ENCODE measurements at places on chromosomes 2 and 18.
A peak's percentile ranks its signal among the peaks of the same experiment; 100 is the strongest.

DNA sequence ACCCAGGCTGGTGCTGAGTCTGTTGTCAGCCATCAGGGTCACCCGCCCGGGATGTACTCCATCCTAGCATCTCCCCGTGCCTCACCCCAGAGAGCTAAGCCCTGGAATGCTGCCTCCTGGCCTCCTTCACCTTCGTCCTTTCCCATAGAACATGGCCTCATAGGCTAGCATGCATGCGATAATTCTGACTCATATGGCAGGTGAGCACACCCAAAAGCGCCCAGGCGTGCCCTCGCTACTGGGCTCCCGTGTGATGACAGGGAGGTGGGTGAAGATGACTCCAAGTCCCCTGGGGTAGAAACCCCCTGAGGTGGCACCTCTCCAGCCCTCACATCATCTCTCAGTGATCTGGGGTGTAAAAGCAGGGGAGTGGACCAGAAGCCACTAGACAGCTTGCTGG, 7.3 kb downstream of the SPR start:
- DNase-seq = no peak
- no peak overlapping the region for H3K27ac ChIP-seq
- no peak overlapping the region for H3K4me3 ChIP-seq
- peaks cover 46% of the 10 kb centered on the region for H3K27me3 ChIP-seq
- H3K36me3 ChIP-seq = no peaks in the 10 kb centered on the region
- H3K4me1 ChIP-seq = peaks cover 7% of the 10 kb centered on the region

DNA sequence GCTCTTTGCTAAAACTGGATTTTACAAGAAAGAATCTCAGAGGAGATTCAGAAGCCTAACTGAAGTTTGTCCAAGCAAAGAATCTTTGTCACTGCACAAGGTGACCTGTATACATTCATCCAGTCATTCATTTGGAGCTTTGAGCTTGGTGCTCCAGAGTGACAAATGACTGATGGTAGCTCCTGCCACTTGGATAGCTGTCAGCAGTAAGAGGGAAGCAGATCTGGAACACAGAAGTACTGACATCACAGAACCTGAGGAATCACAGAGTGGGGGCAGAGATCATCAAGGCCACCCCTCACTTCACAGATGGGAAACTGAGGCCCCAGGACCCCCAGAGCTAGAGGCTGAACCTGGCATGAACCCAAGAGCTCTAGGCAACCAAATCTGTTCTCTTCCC, 28.8 kb upstream of the IGFBP2 start:
- DNase-seq = no peak
- H3K27me3 ChIP-seq = peaks cover 4% of the 10 kb centered on the region
- H3K4me1 ChIP-seq = peaks cover 4% of the 10 kb centered on the region
- H3K36me3 ChIP-seq = no peaks in the 10 kb centered on the region

GRCh38 chr18:26405190-26405801, 143.1 kb downstream of the KCTD1 start:
- no peak overlapping the region for H3K27ac ChIP-seq
- H3K4me1 ChIP-seq = no peaks in the 10 kb centered on the region
- peak; percentile 17 for DNase-seq
- no peaks in the 10 kb centered on the region for H3K27me3 ChIP-seq
- no peaks in the 10 kb centered on the region for H3K36me3 ChIP-seq

GRCh38 chr2:16320716-16321115, 344.9 kb downstream of the CYRIA start:
- no peaks in the 10 kb centered on the region for H3K36me3 ChIP-seq
- no peak overlapping the region for H3K4me3 ChIP-seq
- DNase-seq = no peak
- no peaks in the 10 kb centered on the region for H3K27me3 ChIP-seq
- no peak overlapping the region for H3K27ac ChIP-seq

GRCh38 chr2:17646838-17647701, 106.5 kb downstream of the SMC6 start:
- peaks cover 34% of the 10 kb centered on the region for H3K4me1 ChIP-seq
- H3K27me3 ChIP-seq = no peaks in the 10 kb centered on the region
- no peaks in the 10 kb centered on the region for H3K36me3 ChIP-seq
- H3K4me3 ChIP-seq = no peak overlapping the region
- H3K27ac ChIP-seq = peak overlapping the region; percentile 9
- peak; percentile 12 for DNase-seq

DNA sequence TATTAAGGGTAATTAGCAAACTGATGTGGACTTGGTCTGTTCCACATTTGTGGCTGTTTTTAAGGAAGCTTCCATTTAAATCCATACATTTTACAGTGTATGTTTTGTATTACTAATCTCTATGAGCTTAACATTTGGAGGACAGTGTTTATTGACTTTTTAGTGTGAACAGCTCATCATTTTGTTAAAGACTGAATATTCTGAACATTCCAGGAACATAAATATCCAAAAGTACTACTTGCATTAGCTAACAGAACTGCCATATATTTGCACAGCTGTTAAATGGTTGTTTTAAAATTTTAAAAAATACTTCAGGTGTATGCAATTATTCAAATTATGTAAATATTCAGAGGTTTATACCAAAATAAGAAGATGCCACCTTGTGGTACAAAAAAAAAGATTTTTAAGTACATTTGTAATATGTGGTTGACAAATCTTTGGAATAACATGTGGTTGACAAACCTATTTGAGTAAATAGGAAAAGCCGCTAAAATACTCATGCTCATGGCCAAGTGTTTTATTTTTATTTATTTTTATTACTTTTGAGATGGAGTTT, 439.7 kb upstream of the FANCL start:
- no peaks in the 10 kb centered on the region for H3K27me3 ChIP-seq
- H3K4me1 ChIP-seq = no peaks in the 10 kb centered on the region
- no peaks in the 10 kb centered on the region for H3K36me3 ChIP-seq
- DNase-seq = no peak

DNA sequence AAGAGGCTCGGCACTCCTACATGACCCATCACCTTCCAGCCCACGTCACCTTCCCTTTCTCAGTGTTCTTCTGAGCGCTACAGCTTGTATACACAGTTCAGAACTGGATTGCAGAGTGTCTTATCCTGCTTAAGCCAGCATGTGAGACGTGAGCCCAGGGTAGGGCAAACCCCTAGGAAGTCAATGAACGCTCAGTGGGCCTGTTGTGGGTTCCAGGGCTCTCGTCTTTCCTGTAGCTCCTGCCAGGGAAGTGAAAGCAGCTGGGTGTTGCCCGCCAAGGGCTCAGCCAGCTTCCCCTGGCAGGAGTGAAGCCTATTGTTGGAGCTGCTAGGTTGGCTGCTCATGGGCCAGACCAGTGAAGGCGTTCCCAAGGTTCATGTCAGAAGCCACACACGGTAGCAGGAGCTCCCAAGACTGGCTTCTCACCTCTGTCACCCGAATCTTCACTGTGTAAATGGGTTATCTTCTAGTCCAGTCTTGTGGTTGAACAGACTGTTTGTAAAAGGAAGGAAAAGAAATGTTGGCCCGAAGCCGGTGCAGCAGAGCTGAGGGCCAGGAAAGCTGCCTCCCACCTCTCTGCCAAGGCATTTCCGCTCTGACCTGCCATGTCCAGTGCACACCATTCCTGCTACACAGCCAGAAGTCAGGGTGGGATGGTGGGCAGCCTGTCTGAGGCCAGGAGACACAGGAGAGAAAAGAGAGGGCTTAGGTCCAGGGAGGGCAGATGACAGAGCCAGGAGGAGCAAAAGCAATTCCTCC, 69.6 kb upstream of the RMDN2 start:
- H3K27ac ChIP-seq = no peak overlapping the region
- peak; percentile 49 for DNase-seq
- no peaks in the 10 kb centered on the region for H3K27me3 ChIP-seq
- no peak overlapping the region for H3K4me3 ChIP-seq

DNA sequence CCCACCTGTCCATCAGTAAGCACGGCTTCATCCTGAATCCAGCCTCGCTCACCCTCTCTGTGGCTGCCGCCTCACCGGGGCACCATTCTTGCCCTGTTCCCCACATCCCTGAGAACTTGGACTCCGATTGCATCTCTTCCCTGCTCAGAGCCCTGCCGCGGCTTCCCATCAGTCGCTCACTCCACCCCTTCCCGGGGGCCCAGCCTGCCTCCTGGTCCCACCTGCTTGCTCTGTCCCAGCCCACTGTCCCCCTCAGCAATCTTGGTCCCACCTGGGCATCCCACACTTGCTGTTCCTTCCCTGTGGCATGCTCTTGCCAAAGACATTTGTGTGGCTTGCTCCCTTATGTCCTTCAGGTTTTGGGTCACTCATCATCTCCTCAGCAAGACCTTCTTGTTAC, 56.3 kb downstream of the GREB1 start:
- no peaks in the 10 kb centered on the region for H3K4me1 ChIP-seq
- H3K27me3 ChIP-seq = no peaks in the 10 kb centered on the region
- DNase-seq = no peak
- H3K36me3 ChIP-seq = peaks cover 15% of the 10 kb centered on the region
- no peak overlapping the region for H3K27ac ChIP-seq
- no peak overlapping the region for H3K4me3 ChIP-seq

- no peak for DNase-seq
- peaks cover 8% of the 10 kb centered on the region for H3K4me1 ChIP-seq
- no peak overlapping the region for H3K27ac ChIP-seq
- H3K36me3 ChIP-seq = no peaks in the 10 kb centered on the region
- H3K4me3 ChIP-seq = no peak overlapping the region
Measured at GRCh38 chr2:217222309-217222910, 362.5 kb upstream of the TNP1 start.

- no peak overlapping the region for H3K27ac ChIP-seq
- H3K27me3 ChIP-seq = no peaks in the 10 kb centered on the region
- H3K4me3 ChIP-seq = no peak overlapping the region
- DNase-seq = no peak
- H3K4me1 ChIP-seq = no peaks in the 10 kb centered on the region
Measured at GRCh38 chr2:138455691-138456090, 45.9 kb upstream of the SPOPL start.

DNA sequence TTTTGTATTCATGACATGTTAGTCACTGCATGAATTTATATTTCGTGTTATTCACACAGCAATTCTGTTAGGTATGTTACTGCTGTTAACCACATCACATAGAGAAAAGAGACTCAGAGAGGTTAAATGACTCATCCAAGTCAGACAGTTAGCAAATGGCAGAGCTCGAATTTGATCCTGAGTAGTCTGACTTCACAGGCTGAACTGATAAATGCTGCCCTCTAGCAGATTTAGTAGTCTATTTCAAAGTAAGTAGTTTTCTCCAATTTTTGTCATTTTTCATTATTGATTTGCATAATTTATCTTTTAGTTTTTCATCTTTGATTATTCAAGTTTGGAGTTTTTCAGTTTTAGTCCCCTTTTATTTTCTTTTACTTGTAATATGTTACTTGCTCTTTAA, 58.3 kb downstream of the WDR7 start:
- H3K4me1 ChIP-seq = no peaks in the 10 kb centered on the region
- peak; percentile 25 for DNase-seq

- H3K27me3 ChIP-seq = no peaks in the 10 kb centered on the region
- peak; percentile 56 for DNase-seq
- no peaks in the 10 kb centered on the region for H3K36me3 ChIP-seq
- H3K4me1 ChIP-seq = peaks cover 63% of the 10 kb centered on the region
Measured at GRCh38 chr2:41966920-41967319, 80.9 kb upstream of the PKDCC start.

DNA sequence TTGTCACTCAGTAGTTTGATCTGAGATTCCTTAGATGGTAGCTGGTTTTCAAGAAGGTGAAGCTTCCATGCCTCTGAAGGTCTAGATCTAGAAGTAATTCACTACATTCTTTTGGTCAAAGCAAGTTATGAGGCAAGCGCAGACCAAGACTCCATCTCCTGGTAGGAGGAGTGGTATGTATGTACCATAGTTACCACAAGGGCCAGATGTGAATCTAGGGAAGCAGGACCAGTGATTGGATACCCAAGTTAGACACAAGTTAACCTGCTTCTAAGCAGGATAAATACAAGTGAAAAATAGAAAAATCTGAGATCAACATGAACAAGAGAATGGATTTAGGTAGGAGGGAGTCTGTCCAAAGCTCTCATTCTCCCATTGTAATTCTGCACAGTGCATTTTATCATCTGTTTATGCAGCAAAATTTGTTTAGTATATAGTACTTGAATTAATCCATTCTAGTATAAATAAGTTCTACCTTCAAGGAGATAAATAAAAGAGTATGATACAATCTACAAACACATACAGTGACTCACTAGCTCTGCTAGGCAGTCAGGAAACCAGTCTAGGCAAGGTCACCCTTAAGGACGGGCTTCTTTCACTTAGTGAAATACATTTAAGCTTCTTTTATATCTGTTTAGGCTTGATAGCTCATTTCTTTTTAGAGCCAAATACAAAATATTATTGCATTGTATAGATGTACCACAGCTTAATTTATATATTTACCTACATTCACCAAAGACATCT, 14.2 kb upstream of the DOCK10 start:
- no peaks in the 10 kb centered on the region for H3K4me1 ChIP-seq
- H3K27ac ChIP-seq = no peak overlapping the region
- H3K4me3 ChIP-seq = no peak overlapping the region
- no peaks in the 10 kb centered on the region for H3K27me3 ChIP-seq
- no peak for DNase-seq

- no peaks in the 10 kb centered on the region for H3K27me3 ChIP-seq
- no peaks in the 10 kb centered on the region for H3K4me1 ChIP-seq
- H3K36me3 ChIP-seq = no peaks in the 10 kb centered on the region
- H3K27ac ChIP-seq = no peak overlapping the region
Measured at GRCh38 chr18:35905436-35905835, 67.0 kb upstream of the RMP24 start.

DNA sequence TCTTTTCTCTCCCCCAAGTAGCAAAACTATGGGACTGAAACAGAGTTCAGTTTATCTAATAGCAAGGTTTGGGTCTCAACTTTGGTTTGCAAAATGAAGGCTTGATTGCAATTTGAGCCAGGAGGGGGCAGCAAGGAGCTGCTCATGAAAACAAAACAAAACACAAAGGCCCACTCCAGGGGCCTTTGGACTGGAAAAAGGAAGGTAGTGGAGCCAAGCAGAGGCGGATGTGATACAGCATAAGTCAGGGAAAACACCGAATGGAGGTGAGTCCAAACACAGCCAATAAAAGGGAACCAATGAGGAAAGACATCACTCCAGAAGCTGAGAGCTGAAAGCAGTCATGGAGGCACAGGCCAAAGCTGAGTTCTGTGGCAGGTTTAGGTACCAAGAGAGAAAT, 799.7 kb upstream of the ACVR2A start:
- no peak overlapping the region for H3K27ac ChIP-seq
- no peak overlapping the region for H3K4me3 ChIP-seq
- H3K27me3 ChIP-seq = no peaks in the 10 kb centered on the region
- no peaks in the 10 kb centered on the region for H3K36me3 ChIP-seq
- H3K4me1 ChIP-seq = no peaks in the 10 kb centered on the region

- no peaks in the 10 kb centered on the region for H3K27me3 ChIP-seq
- H3K4me1 ChIP-seq = no peaks in the 10 kb centered on the region
- H3K27ac ChIP-seq = no peak overlapping the region
- no peak overlapping the region for H3K4me3 ChIP-seq
Measured at GRCh38 chr2:123826729-123827271, 198.3 kb upstream of the CNTNAP5 start.

GRCh38 chr2:216720722-216721121, 25.4 kb upstream of the IGFBP5 start:
- H3K4me1 ChIP-seq = peaks cover 8% of the 10 kb centered on the region
- no peak overlapping the region for H3K4me3 ChIP-seq
- no peaks in the 10 kb centered on the region for H3K36me3 ChIP-seq
- DNase-seq = no peak

DNA sequence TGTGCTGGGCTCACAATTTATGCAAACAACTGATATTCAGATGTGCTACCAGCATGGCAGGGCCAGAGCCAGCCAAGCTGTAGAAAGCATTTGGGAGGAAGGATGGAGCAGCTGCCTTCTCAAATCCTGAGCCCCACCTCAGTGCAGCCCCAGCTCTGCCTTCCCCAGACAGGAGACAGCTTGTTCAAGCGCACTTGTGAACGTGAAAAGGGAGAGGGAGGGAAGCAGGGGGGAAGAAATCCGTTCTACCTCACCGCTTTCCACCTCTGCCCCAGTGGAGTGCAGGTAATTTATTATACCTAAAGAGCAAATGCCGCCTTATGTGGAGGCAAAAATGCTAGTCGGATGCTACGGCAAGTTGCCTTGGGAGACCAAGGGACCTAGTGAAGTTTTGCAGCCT, 66.0 kb upstream of the SLC14A2 start:
- H3K36me3 ChIP-seq = no peaks in the 10 kb centered on the region
- H3K27me3 ChIP-seq = no peaks in the 10 kb centered on the region

Data from muscle of leg (tissue), 16 donors.